ENCODE measurements at places on chromosomes 12 and 14.

- DNase-seq: no peak
Measured at GRCh38 chr12:17016116-17016864, 410.3 kb upstream of the LMO3 start.

DNA sequence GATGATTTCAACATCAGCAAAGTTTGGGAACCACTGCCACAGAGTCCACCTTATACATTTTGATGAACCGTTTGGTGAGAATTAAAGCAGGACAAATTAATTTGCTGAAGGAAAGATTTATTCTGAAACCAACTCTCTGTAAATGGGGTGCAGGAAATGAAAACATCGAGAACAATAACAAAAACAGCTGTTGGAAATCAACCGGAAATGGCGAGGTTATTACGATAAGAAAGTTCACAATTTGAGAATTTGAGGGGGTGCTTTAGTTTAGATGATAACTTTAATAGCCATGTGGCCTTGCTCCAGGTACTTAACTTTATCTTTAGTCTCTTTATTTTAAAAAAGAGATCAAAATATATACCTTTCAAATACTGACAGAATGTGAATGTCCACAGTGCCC lies 56.7 kb downstream of the KCNJ8 start:
- DNase-seq: no peak

GRCh38 chr12:9750276-9751203 lies 10.2 kb downstream of the CD69 start:
- DNase-seq: peak; percentile 71

DNA sequence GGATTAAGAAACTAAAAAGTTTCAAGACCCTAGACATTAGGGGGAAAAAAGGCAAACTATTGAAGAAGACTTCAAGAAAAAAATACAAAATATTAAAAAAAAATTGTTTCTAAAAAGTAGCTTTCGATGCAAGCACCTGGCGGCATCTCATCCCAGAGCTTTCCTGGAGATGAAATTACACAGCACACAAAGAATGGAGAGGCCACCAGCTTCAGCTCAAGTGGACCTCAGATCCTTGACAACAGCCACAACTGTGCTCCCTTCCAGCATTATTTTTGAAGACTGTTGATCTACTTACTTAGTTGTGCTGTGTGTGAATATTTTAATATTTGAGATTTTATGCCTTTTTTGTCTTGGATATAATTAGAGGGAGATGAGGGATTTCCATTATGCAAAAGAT lies 479.0 kb downstream of the GLT1D1 start:
- no peak for DNase-seq

GRCh38 chr12:99911967-99912366 lies 72.8 kb downstream of the ANKS1B start:
- no peak for DNase-seq

Data from inflammatory macrophage (primary cell).